PC-3 (cell line): ENCODE measurements at places on chromosomes 6 and 20. TPM values are rescaled to one million over a fixed set of nuclear protein-coding genes. Genes with fewer than 3 reads are reported as not detected.

Gene CEP57L1
- total RNA-seq: 19.8 and 26.4 TPM in 2 replicates

Gene EYS
- 0.07 TPM in 1 of 2 replicates, not detected in the other for total RNA-seq

Gene TREML1
- not detected in 2 replicates for total RNA-seq

Gene CLVS2
- not detected in 2 replicates for total RNA-seq

Gene DEFB124
- total RNA-seq: not detected in 2 replicates

Gene SLC32A1
- total RNA-seq: not detected in 2 replicates

Gene LY6G5B
- total RNA-seq: 5.0 and 5.3 TPM in 2 replicates

Gene SLC44A4
- 3.5 and 4.9 TPM in 2 replicates for total RNA-seq

Gene SLC26A8
- total RNA-seq: not detected in 2 replicates

- peak; percentile 31 for DNase-seq
Measured at GRCh38 chr20:15642676-15643075, 930.6 kb downstream of the KIF16B start.

- no peak for DNase-seq
Measured at GRCh38 chr20:53635221-53635620, 41.6 kb upstream of the ZNF217 start.

DNA sequence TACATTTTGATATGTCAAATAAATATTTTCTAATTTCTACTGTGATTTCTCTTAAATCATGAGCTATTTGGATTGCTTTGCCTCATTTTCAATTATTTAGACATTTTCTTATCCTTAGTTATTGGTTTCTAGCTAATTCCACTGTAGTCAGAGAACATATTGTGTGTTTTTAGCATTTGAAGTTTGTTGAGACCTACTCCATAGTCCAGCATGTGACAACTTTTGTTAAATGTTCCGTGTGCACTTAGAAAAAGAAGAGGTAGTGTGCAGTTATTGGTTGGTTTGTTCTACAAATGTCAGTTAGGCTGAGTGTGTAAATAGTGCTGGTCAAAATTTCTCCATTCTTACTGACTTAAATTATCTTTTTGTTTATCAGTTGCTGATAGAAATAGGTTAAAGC lies 138.8 kb downstream of the BCAS1 start:
- DNase-seq: no peak

GRCh38 chr20:36969478-36970186 lies 18.1 kb upstream of the SAMHD1 start:
- DNase-seq: no peak

DNA sequence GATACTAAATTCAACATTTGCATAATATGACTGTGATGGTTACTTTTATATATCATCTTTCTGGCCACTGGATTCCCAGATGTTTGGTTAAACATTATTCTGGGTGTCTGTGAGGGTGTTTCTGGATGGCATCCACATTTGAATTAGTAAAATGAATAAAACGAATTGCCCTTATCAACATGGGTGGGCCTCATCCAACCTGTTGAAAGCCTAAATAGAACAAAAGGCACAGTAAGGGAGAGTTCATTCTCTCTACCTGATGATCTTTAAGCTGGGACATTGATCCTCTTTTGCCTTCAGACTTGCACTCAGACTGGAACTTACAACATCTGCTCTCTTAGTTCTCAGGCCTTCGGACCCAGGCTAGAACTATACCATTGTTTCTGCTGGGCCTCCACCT lies 57.6 kb downstream of the CD24 start:
- no peak for DNase-seq

GRCh38 chr6:7684076-7684475 lies 41.8 kb upstream of the BMP6 start:
- peak; percentile 17 for DNase-seq

DNA sequence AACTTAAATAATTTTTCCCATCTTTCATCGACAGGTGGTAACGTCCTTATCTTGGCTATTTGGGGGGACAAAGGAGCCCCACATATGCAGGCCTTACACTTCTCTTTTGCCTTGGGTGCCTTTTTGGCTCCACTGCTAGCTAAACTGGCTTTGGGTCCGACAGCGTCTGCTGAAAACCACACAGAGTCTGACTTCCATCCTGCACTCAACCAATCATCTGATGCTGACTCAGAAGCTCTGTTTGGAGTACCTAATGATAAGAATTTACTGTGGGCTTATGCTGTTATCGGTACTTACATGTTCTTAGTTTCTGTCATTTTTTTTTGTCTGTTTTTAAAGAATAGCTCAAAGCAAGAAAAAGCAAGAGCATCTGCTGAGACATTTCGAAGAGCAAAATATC lies 178.5 kb downstream of the SLC16A10 start:
- no peak for DNase-seq

DNA sequence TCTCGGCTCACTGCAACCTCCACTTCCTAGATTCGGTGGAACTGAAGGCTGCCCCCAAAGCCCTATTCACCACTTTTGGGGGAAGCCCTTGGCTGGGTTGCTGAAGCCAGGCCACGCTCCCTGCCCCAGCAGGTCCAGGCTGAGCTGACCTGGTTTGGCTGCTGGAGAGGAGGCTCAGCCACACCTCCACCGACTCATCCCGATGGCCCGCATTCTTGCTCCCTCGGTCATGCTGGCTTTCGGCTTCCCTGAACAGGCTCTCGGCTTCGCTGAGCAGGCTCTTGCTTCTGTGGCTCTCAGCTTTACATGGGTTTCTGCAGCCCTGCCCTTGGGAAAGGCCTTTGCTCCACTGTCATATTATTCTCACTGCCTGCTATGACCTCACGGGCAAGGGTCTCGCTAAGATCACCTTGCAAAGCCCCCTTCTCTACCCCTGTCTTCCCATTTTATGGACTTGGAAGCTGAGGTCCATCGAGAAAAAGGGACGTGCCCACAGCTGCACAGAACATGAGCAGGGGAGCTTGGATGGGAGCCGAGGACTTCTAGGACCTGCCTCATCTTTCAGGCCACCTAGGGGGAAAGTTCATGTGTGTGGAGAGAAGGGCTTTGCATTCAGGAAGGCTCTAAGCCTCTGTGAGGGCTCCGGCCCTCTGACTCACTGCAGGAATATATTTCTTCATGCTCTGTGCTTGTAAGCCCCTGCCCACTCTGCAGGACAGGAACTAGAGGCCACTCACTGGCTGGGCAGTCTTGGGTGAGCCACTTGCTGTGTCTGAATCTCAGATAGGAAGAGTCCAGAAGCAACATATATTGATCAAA lies 15.6 kb downstream of the ARHGAP40 start:
- DNase-seq: peak; percentile 85

DNA sequence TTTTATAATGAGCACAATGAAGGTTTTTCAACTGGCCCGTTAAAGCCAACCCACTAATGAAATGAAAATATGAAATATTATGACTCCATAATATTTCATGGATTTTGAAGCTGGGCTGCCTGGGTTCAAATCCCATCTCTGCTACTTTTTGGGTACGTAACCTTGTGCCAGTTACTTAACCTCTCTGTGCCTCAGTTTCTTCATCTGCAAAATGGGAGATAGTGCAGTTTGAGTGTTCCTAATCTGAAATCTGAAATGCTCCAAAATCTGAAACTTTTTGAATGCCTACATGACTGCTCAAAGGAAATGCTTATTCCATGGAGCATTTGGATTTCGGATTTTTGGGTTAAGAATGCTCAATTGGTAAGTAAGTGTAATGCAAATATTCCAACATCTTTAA lies 29.5 kb downstream of the PTPRA start:
- no peak for DNase-seq

GRCh38 chr6:113496166-113496565 lies 361.0 kb upstream of the MARCKS start:
- no peak for DNase-seq

- peak; percentile 94 for DNase-seq
Measured at GRCh38 chr20:37994512-37994911, 38.7 kb downstream of the TTI1 start.

GRCh38 chr6:42315991-42316970 lies 98.6 kb upstream of the MRPS10 start:
- DNase-seq: peak; percentile 99

DNA sequence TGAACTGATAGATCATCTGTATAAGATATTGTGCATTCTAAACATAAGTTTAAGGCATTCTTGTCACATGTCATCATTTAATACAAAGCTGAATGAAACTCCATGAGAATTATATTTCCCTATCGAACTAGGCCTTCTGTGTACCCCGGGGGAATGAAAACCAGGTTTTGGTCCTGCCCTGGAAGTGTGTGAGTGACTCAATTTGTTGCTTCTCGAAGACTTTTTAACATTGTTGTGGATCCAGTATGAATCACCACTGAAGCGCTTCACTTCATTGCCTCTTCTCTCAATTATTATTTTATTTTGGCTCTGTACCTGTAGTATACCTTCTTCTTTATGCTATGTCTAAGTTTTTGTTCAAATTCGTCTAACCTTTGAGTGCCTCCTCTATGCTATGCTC lies 150.8 kb downstream of the GRIK2 start:
- peak; percentile 38 for DNase-seq

DNA sequence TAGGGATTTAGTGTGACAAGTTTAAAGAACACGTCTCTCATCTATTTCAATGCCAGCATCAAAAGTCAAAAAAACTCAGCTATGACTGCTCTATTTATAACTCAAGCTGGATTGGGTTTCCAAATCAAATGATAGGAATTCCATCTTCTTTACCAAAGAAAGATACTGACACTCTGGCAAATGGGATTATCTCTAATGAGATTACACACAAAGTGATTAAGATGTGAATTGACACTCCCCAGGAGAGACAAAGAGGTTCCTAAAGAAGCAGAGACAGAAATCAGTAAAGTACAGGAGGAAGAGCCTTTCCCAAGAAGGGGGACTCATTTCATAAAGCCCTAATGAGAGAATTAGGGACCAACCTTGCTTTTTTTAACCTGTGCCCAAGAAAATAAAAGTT lies 92.1 kb downstream of the ID4 start:
- no peak for DNase-seq

DNA sequence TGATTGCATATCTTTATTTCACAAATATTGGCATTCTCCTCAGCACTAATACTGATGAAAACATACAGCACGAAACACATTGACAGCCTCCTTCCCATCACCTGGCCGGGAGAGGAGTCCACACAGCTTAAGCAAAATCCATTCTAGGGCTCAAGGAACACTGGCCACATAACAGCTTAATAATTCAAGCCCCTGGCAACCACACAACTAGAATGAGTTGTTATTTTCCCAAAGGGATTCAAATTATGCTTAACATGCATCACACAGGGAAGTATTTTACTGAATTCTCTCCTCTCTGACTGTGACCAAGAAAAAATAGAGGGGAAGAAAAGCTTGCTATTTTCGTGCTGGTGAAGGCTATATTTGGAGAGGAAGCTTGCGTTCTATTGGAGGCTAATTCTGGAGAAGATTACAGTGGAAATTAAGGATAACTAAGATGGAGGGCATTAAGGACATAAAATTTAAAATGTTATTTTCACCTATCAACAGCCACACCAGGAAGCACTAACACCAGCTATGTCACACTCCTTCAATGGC lies 198.5 kb downstream of the ADGRG6 start:
- DNase-seq: no peak

GRCh38 chr20:63274381-63275228 lies 2.0 kb downstream of the ARFGAP1 start:
- DNase-seq: no peak

DNA sequence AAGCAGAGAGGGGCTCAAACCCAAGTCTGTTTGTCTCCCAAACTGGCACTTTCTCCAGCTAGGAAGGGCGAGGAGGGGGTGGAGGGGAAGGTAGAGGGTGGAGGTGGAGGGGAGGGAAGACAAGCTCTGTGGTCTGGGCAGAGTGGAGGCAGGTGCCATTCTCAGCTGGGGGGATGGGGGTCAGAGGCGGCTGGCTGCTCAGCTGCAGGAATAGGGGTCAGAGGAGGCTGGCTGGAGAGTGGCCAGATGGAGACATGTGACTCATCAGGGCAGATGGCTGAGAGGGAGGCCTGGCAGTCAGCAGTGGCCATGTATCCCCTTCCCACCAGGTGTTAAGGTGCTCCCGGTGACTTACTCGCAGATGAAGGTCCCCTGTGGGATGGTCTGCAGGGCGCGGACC lies 3.5 kb upstream of the SLC44A4 start:
- no peak for DNase-seq

DNA sequence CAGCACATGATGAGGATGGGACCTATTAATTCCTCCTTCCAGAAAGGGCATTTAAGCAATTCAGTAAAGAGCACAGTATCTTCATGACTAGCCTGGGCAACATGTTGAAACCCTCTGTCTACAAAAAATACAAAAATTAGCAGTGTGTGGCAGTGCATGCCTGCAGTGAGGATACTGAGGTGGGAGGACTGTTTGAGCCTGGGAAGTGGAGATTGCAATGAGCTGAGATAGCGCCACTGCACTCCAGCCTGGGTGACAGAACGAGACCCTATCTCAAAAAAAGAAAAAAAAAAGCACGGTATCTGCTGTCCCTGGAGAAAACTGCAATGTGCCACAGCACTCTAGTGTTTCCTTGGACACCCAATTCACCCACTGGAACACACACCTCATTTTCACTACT lies 18.4 kb downstream of the SAMD3 start:
- DNase-seq: no peak

DNA sequence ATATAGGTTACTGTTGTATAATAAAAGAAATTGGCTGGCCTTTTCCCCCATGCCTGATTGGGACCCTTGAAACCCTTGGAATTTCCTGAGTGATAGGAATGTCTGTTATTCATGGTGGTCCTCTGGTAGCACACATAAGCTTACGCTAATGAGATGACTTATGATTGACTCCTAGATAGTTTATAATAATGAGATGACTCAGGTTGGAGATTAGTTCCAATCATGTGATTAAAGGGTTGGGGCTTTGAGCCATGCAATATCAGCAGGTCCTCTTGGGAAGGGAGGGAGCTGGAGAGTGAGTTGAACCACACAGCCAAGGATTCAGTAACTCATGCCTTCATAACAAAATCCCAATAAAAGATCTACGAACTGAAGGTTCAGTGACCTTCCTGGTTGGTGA lies 407.6 kb upstream of the MANEA start:
- DNase-seq: no peak

DNA sequence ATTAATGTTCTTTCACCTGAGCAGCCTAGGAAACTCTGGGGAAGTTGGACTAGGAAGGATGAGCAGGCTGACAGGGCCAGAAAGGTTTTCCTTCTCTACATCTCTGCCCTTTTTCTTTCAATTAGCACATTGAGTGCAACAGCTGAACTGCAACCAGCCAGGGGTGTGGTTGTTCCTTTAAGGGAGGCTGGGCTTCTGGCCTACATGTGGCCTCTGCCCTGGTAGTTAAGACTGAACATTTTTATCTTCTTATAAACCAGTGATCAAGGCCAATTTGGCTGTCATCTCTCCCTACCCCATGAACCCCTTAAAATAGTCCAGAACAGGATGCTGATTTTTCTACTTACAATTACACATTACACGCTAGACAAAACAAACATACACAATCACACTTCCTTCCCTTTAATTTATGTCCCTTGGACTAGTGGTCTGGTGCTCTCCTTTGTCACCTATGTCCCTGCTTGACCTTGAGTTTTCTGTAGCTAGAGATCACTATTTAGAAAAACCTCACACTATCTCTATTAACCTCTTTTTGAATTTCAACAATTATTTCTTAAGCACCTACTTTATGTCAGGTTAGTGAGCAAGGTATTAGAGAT lies 60.3 kb downstream of the RNF217 start:
- no peak for DNase-seq

- DNase-seq: no peak
Measured at GRCh38 chr6:71887744-71888230, 1.4 kb downstream of the RIMS1 start.
